ENCODE measurements at places on chromosomes 11 and 22.

DNA sequence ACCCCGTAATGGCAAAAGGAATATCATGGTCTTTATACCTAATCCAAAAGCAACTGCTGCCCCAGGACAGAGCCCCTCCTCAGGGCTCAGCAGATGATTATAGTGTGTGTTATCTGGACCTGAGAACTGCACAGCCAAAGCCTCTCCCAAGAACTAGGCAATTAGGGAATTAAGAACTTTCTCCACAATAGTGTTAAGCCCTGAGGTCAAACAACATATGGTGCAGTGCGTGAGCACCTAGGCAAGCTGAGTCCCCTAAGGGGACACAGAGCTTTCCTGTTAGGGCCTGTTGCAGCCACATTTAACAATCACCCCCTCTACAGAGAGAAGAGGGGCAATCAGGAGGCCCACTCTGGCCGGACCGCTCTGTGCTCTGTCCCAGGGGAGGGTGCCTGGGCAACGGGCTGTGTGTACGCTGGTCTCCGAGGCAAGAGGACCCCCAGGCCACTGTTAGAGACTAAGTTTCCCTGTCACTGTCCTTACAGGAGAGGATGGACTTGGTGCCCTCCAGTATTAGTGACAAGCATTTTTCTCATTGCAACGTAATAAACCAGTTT is 1.4 kb upstream of the KCNJ5 start:
- DNase-seq: peak; percentile 20

GRCh38 chr11:45107029-45107428 is 39.4 kb upstream of the PRDM11 start:
- DNase-seq: no peak

GRCh38 chr11:57458060-57458409 is 2.3 kb upstream of the RTN4RL2 start:
- no peak for DNase-seq

- DNase-seq: no peak
Observed at GRCh38 chr11:14136561-14136960, 174.0 kb downstream of the SPON1 start.

DNA sequence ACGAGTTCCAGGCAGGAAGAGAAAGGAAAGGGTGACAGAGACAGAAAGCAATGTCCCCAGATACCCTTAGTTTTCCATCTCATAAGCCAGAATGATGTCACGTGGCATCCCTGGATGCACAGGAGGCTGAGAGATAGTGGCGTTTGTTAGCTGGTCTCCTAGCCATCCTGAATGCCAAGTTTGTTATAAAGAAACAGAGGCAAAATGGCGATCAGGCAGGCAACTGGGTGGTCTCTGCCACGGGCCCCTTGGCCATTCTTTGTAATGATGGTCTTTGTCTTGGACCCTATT is 5.3 kb downstream of the SMIM38 start:
- no peak for DNase-seq

DNA sequence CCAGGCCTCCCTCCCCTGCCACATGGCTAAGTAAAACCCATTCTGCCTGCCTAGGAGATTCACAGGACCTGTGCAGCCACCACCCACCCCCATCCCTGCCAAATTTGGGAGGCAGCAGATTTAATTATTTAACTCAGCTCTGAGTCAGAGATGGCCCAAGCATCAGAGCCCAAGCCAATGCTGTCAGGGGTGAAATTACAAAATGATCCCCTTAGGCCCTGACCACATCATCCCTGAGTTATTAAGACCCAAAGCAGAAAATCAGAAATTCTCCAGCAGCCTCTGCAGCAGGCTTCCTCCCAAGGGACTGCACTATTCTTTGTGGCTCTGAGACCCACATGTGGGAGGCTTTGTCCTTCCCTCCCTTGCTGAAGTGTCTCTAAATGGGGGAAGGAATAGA is 52.8 kb upstream of the RRAS2 start:
- DNase-seq: no peak

DNA sequence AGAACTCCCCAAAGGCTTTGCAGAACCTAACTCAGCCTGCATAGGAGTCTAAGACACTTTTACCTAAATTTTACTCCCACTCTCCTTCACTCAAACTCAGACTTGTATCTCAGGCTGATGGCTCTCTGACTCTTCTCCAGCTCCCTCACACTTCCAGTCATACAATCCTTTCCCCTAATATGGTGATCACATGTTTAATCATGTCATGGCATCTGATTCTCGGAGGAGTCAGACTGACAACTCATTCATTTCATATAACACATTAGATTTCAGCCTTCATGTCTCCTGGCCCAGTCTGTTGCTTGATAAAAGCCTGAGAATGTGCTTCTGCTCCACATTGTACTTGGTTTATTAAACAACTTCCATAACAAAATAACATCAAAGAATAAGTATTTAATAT is 1503.9 kb upstream of the TENM4 start:
- no peak for DNase-seq

DNA sequence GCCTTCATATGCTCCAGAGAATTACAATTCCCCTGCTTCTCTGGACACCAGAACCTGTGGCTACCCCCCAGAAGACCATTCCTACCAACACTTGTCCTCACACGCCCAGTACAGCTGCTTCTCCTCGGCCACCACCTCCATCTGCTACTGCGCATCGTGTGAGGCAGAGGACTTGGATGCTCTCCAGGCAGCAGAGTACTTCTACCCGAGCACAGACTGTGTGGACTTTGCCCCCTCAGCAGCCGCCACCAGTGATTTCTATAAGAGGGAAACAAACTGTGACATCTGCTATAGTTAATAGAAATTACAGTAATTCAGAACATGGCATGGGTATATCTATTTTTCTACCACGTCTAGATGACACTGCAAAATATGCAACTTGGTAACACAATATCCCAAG is 9.8 kb downstream of the POU2AF3 start:
- peak; percentile 89 for DNase-seq

- DNase-seq: no peak
Observed at GRCh38 chr22:48743601-48744282, 1083.9 kb downstream of the BRD1 start.

DNA sequence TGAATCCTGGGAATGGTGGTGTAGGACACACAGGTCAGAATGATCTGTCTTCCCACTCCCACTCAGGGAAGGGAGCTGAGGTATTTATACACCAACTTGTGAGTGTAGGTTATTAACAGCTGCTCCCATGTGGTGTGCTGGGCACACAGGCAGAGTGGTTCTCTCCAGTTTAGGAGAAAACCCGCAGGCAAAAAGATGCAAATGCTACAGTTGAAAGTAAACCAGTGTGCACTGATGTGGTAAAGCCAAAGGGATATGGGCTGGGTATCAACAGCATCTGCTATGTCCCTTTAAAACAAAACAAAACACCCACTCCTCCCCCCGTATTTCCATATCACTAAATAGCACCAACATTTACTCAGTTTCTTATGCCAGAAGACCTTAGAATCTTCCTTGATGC is 75.4 kb upstream of the SYT13 start:
- DNase-seq: no peak

- DNase-seq: no peak
Observed at GRCh38 chr11:113168354-113169342, 145.7 kb upstream of the TTC12 start.

GRCh38 chr11:45092901-45093760 is 53.3 kb upstream of the PRDM11 start:
- DNase-seq: no peak

- DNase-seq: no peak
Observed at GRCh38 chr22:47435826-47436225, 673.4 kb downstream of the TBC1D22A start.

DNA sequence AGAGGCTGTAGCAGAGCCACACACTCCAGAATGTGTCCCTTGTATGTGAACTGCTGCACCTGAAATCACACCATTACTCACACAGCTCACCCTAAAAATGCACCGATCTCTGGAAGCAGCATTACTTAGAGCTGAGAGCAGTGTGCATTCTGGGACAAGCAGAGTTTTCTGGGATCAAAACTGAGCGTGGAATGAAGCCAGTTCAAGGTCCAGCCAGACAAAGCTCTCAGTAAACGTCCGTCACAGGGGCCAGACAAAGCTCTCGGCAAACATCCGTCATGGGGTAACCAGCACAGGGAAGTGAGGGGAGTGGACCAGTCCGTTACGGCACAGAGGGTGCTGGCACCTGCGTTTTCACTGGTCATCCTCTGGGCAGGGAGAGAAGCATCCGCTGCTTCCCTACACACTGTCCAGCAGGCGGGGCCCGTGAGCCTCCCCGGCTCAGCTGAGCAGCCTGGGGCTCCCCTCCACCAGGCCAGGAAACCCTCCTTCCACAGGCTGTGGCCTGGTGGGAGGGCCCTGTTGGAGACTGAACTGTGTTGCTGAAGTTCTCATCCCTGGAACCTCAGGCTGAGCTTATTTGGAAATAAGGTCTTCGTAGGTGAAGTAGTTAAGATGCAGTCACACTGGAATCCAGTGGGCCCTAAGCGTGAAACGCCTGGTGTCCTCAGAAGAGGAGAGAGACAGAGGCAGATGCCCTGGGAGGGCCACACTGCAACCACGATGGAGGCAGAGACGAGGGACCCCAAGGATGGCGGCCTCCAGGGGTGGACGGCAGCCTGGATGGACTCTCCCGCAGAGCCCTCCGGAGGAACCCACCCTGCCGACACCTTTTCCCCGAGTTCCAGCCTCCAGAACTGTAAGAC is 883.9 kb downstream of the BRD1 start:
- no peak for DNase-seq

- DNase-seq: no peak
Observed at GRCh38 chr11:106399076-106399511, 321.6 kb downstream of the AASDHPPT start.

- no peak for DNase-seq
Observed at GRCh38 chr11:28874706-28875105, 766.5 kb downstream of the METTL15 start.

DNA sequence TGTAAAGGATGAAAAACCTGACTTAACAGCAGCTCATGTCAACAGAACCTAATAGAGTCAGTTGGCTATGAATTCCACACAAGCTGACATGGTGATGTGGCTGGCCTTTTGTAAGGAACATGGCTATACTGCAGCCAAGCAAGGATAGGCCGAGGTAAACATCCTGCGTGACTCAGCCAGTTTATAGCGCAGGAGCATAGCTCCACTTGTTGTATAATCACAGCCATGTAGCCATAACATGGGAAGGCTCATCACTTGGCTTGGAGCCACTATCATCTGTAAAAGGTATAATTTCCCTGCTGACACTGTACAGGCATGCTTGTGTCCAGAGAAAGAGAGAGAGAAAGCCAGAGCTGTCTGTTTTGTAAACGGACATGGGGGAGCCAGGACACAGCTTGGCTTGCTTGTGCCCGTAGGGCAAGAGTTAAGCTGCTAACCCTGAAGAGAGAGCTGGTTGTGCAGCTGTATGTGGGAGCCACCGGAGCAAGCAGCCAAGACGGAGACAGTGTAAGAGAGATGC is 104.4 kb upstream of the PLET1 start:
- DNase-seq: no peak

GRCh38 chr11:11071486-11071885 is 213.6 kb upstream of the ZBED5 start:
- no peak for DNase-seq

DNA sequence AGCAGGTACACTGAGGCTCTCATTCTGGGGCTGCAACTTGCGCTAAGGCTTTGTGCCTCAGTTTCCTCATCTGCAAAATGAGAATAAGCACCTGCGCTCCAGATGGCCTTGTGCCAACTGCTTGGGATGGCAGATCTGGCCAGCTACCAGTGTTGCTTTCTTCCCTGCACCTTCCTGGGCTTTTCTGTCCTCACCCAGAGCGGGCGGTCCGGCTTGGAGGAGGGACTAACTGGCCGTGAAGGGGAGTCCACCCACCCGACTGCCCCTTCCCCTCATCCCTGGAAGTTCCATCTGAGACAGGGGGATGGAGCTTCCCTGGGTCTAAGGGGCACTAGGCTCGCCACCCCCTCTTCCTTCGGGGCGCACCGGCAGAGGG is 3.5 kb downstream of the SLC16A8 start:
- DNase-seq: no peak

DNA sequence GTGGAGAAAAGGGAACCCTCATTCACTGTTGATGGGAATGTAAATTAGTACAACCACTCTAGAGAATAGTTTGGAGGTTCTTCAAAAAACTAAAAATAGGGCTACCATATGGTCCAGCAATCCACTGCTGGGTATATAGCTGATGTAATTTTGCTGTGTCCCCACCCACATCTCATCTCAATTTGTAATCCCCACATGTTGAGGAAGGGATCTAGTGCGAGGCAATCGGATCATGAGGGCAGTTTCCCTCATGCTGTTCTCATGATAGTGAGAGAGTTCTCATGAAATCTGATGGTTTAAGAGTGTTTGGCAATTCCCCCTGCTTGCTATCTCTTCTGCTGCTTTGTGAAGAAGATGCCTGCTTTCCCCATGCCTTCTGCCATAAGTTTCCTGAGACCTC is 17.1 kb upstream of the OR52M1 start:
- DNase-seq: no peak

DNA sequence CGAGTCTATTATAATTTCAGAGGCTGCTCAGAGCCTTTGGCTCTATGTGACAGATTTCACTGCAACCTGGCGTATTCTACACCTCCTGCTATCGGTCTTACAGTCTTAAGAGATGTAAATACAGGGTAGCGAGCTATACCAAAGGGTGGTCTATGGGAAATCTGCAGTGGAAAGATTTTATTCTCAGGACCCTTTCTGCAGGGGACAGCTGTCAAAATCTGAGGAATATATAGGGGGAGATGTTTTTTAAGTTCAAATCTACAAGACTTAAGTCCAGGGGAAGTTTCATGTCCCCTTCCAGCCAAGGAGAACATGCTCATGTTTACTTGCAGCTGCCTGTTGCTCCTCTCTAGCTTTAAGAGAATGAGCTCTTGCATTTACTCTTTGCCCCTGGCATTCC is 62.7 kb downstream of the MICAL2 start:
- no peak for DNase-seq

DNA sequence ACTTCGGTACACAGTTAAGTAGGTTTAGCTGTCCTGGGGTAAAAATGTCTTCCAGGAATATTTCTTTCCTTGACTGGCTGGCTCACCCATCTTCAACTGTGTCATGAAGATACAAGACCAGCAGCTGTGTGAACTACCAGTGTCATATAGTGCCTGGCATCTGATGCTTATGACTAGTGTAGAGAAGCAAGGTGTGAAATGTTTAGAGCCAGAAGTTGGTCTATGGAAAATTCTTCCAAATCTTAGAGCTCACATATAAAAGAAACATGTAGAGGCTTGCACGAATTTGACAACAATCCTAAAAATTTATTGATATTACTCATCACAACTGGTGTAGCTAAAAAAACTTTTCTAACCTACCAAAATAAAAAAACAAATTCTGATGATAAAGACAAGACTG is 54.4 kb downstream of the ARL14EP start:
- DNase-seq: no peak

GRCh38 chr11:64436000-64436399 is 77.0 kb downstream of the RPS6KA4 start:
- DNase-seq: no peak

GRCh38 chr11:23233075-23233474 is 372.8 kb upstream of the CCDC179 start:
- no peak for DNase-seq
